ENCODE measurements at places on chromosomes 11 and 22.

DNA sequence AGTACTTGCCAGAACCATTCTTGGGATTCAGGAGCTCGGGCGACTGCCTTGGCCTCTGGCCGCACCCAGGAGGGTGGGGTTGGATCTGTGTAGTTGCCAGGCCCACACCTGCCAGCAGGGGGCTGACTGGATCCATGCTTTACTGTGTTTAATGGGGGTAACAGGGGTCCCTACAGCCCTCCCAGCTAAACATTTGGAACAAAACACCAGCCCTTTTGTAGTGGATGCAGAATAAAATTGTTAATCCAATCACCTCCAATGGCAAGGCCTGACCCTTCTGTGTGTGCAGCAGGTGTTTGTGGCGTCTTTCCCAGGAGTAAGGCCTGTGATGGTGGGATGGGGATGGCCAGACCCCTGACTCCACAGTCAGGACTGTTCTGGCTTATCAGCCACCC, 22.5 kb downstream of the SUN2 start:
- DNase-seq, result peak; percentile 80

DNA sequence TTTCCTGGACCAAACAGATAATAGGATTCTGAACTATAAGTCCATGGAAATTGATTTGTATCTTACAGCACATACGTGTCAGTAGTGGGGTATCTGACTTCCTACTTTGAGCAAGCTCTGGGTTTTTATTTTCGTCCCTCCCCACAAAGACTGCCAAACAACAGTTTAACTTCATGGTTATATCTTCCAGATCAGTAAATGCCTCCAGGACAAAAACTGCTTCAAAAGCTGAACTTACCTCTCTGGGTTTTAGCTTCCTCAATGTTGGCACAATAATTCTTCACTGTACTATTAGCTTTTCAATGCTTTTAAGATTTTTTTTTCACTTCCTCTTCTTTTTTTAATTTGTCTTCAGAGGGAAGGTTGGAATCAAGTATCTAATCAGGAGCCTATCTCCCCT, 4.2 kb upstream of the DPF2 start:
- DNase-seq, result no peak

DNA sequence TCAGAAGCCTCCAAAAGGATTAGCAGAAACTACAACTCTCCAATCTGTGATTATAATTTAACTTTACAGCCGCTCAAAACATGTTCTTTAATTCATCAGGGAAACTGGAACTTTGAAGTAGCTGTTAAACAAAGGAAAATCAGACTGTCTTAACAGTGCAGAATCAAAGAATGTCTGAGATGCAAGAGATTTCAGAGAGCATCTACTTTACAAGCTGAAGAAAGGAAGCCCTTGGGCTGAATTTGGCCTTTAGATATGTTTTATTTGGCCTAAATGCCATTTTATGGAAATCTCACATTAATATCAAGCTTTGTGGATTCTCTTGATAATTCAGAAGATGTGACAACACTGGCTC, 281.5 kb upstream of the CTSC start:
- no peak for DNase-seq

DNA sequence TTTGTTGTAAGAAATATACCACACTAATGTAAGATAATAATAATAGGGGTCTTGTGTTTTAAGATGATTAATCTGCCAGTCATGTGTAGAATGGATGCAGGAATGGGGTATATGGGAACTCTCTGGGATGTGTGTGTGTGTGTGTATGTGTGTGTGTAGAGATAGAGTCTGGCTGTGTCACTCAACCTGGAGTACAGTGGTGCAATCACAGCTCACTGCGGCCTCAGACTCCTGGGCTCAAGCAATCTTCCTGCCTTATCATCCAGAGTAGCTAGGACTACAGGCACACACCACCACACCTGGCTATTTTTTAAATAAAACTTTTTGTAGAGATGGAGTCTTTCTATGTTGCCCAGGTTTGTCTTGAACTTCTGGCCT, 11.5 kb upstream of the PANX1 start:
- DNase-seq, result no peak

GRCh38 chr11:27291302-27291889, 71.6 kb downstream of the CCDC34 start:
- DNase-seq, result no peak

DNA sequence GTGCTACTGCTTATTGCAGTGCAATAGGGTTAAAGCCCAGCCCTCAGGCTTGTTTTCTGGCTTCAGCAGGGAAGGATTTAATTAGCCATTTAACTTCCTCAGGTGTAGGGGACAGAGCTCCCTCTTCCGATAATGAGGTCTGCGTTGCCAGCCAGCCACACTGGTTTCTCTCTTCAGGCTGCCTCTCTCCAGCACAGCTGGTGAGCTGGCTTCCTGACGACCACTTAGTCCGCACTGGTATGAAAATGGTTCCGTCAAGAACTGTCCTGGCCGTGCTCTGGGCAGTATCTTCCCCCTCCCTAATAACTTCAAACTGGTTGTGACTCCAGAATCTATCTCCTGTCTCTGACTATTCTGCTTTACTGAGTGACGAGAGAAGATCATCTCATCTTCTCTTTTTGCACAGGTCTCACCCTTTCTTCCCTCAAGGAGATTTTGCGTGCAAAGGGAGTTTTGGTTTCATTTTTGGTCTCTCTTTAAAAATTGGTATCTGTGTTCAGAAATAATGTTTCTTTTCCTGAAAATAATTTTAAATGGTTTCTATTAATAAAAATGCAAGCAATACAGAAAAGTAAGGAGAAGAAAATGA, 49.2 kb downstream of the CNTN5 start:
- no peak for DNase-seq

- DNase-seq, result no peak
Measured at GRCh38 chr11:33942954-33943353, 51.1 kb upstream of the LMO2 start.

DNA sequence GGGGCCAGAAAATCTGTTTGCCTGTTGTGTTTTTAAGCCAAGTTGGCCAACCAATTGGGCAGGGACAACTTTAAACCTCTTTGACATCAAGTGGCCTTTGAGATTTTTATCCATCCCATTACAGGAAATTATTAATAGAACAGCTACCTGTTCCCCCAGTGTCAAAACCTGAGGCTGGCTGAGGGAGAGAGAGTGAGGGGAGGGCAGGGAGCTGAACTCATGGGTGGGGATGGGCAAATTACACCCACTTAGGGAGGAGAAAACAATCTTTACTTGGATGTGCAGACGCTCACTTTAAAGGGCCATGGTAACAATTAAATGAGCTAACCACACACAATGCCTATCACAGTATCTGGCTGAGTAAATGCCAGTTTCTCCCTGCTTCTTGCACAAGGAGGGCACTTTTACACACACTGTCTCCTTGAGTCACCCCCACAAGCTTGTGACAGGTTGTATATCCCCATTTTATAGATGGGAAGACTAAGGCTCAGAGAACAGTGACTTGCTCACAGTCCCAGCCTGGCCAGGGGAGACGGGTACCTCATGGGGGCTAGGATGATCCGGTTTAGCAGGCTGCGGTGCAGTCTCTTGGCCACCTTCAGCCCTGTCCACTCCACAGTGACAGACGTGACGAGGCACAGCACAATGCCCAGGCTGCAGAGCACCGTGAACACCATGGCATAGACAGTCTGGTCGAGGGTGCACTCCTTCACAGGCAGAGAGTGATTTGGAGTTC, 17.8 kb upstream of the KCNJ11 start:
- DNase-seq, result no peak

GRCh38 chr11:69355346-69355940, 61.5 kb downstream of the MYEOV start:
- peak; percentile 52 for DNase-seq

GRCh38 chr22:24285245-24285644, 14.6 kb downstream of the SPECC1L start:
- no peak for DNase-seq
